ENCODE measurements at places on chromosomes 2 and 18.

DNA sequence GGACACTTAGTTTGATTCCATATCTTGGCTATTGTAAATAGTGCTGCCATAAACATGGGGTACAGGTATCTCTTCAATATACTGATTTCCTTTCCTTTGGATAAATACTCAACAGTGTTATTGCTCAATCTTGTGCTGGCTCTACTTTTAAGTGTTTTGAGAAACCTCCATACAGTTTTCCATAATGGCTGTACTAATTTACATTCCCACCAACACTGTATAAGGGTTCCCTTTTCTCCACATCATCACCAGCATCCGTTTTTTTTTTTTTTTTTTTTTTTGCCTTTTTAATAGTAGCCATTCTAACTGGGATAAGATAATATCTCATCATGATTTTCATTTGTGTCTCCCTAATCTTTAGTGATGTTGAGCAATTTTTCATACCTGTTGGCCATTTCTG is 29.9 kb upstream of the GALNT5 start:
- DNase-seq: no peak

DNA sequence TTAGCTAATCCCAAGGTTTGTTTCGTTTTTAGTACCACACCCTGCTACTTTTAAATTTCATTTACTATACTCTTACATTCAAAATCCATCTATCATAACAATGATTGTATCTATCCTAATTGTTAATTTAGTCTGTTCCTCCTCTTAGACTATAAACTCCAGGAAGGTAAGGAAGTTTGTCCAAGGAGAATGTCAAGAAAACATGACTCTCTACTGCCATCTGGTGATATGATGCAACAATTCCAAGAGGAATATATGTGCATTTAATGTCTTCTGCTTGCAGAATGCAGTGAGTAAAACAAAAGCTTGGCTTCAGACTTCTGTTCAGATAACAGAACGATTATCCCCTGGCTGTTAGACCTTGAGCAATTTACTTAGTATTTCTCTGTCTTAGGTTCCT is 1267.1 kb downstream of the LRP1B start:
- DNase-seq: no peak

- DNase-seq: no peak
Measured at GRCh38 chr2:59462422-59463197, 1090.8 kb downstream of the BCL11A start.

- no peak for DNase-seq
Measured at GRCh38 chr2:167398873-167399272, 510.6 kb downstream of the XIRP2 start.

DNA sequence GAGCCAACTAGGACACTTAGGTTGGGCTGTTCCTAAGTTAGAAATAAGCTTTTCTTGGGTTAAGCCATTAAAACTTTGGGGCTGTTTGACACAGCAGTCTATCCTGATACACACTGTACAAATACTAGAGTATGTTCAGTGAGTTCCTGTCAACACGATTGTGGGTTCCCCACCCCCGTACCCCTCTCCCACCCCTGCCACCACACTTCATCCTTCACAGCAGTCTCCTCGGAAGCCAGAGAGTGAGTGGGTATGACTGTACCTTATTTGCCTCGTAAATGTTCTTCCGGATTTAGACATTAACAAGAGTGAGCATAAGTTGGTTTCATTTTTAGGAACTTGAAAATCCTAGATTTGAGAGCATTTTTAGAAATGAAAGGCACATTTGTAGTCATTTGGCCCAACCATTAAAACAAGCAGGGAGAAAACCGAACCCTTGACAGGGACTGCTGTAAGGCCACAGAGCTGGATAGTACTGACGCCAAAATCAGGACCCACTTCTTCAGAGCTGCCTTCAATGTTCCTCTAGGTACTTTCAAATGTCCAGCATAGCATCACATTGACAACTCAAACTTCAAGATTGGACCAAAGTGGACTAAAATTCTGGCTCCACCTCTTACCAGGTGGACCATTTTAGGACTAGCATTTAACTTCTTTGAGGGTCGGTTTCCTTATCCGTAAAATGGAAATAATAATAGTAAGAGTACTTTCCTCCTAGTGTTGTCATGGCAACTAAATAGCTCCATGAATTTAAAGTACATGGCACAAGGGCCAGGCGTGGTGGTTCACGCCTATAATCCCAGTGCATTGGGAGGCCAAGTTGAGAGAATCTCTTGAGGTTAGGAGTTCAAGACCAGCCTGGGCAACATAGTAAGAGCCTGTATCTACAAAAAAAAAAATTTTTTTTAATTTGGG is 166.3 kb upstream of the SERTAD2 start:
- peak; percentile 70 for DNase-seq

DNA sequence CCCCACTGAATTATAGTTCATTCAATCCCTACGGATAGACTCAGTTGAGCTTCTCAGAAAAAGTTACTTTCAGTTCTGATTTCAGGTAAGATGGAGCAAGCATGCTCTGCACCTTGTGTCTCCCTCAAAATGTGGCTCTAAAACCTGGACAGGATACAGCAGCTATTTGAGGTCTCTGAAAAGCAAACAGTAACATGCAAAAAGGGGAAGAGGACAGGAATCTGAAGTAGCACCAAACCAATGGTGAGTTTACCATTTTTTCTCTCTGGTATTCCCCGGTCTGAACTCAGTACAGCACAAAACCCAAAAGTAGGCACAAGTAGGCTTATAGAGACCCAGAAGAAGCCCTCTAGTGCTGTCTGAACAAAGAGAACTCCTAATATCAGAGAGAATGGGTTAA is 34.1 kb downstream of the LANCL1 start:
- no peak for DNase-seq

DNA sequence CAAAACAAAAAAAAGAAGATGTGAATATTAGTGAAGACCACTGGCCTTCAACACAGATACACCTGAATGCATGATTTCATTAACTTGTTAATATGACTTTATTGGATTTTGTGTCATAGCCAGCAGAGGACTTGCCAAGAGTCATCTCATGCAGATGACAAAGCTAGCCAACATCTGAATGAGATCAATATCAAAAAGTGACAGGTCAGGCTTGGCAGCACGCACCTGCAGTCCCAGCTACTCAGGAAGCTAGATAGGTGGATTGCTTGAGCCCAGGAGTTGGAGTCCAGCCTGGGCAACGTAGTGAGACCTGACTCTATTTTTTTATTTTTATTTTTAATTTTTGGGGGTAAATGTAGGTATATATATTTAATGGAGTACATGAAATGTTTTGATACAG is 54.5 kb upstream of the TGIF1 start:
- no peak for DNase-seq

Data from natural killer cell (primary cell).